ENCODE measurements at places on chromosomes 13 and 19. TPM values are rescaled to one million over a fixed set of nuclear protein-coding genes. Genes with fewer than 3 reads are reported as not detected.

Gene PNMA8B
- 0.04 TPM for total RNA-seq

GRCh38 chr13:47008318-47008717, 111.5 kb upstream of the HTR2A start:
- H3K4me1 ChIP-seq, result no peaks in the 10 kb centered on the region
- no peaks in the 10 kb centered on the region for H3K27me3 ChIP-seq
- no peak for DNase-seq
- no peak overlapping the region for H3K4me3 ChIP-seq

DNA sequence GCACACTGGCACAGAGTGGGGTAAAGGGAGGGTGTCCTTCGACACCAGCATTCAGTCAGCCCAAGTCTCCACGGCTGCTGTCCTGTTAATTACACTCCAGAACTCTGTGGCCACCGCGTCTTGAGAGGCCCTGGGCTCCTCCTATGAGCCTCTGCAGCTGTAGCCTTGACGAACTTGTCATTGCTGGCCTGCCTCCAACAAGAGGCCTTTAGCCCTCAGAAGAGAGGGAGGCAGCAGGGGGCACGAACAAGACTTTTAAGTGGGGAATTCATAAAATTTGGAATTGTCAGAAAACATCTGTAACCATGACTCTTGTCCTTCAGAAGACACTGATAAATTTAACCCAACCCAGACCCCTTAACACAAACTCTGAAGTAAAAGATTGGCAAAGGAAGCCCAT, 241.9 kb downstream of the UQCRFS1 start:
- no peak overlapping the region for H3K4me3 ChIP-seq
- no peaks in the 10 kb centered on the region for H3K4me1 ChIP-seq
- peaks cover 11% of the 10 kb centered on the region for H3K27me3 ChIP-seq
- no peaks in the 10 kb centered on the region for H3K36me3 ChIP-seq
- no peak overlapping the region for H3K27ac ChIP-seq
- DNase-seq, result no peak

DNA sequence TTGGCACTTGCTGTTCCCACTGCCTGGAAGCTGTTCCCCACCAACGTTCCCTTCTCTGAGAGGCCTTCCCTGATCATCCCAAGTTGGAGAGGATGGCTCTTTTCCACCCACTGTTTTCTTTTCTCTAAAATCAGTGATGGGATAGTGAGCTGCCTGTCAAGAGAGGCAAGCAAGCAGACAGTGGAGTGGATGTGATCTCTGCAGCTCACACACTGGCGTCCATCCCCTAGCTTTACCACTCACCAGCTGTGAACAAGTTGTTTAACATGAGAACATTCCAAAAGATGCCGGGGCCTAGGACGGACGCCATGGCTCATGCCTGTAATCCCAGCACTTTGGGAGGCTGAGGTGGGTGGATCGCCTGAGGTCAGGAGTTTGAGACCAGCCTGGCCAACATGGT, 28.0 kb upstream of the SEMA6B start:
- no peak overlapping the region for H3K27ac ChIP-seq
- no peak overlapping the region for H3K4me3 ChIP-seq
- no peaks in the 10 kb centered on the region for H3K36me3 ChIP-seq
- H3K27me3 ChIP-seq, result no peaks in the 10 kb centered on the region
- peaks cover 26% of the 10 kb centered on the region for H3K4me1 ChIP-seq

GRCh38 chr19:15037586-15037985, 11.7 kb upstream of the CASP14 start:
- H3K27ac ChIP-seq, result no peak overlapping the region
- H3K36me3 ChIP-seq, result no peaks in the 10 kb centered on the region
- no peak for DNase-seq
- H3K4me3 ChIP-seq, result no peak overlapping the region
- H3K4me1 ChIP-seq, result no peaks in the 10 kb centered on the region
- peaks cover 8% of the 10 kb centered on the region for H3K27me3 ChIP-seq

Gene CYP4F3
- total RNA-seq, result not detected

DNA sequence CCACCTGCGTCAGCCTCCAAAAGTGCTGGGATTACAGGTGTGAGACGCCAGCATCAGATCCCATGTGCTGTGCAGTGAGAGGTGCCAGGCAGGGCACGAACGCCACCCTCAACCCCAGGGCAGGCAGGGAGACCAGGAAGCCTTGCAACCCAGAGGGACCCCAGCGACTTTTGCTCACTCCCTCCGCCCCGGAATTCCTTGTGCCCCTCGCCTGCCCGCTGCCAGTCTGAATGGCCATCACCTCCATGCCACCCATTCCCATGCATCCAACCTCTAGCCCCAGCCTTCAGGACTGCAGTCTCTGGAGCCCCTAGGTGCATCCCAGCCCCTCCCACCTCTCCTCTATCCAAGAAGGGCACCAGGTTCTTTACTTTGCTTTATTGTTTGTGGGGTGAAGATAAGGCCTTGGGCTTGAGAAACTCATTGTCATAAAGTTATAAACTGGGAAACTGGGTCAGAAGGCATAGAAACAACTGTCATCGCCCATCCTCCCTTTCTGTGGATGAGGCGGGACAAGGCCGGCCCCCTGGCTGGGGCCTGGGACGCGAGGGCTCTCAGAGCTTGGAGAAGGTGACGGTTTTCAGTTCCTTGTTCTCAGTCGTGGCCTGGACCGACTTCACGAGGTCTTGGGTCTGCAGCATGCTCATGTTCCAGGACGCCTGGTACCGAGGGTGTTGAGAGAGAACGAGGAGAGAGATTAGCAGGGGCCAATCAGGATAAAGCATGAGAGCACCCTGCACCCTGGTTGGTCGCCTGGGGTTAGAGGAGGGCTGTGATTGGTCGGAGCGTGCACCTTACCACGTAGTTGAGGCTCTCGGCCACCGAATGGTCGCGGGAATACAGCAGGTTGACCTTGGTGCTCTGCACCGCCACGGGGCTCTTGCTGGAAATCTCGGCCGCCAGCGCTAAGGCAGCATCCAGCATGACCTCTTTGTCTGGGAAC, 2.6 kb upstream of the LGALS4 start:
- peaks cover 13% of the 10 kb centered on the region for H3K36me3 ChIP-seq
- no peaks in the 10 kb centered on the region for H3K27me3 ChIP-seq
- no peak overlapping the region for H3K27ac ChIP-seq
- H3K4me1 ChIP-seq, result no peaks in the 10 kb centered on the region
- DNase-seq, result no peak

DNA sequence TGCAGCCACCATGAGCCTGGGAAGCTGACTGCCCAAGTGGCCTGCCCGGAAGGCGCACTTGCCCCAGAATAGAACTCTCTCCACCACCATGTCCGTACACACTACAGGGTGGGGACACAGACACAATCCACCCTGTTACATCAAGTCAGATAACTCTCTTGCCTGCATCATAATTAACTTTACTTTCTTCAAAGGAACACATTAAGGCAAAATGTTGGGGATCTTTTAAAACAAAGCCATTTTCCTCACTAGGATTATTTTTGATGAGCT, 23.3 kb upstream of the VSTM2B start:
- H3K27me3 ChIP-seq, result peaks cover 18% of the 10 kb centered on the region
- H3K4me1 ChIP-seq, result peaks cover 4% of the 10 kb centered on the region
- no peak for DNase-seq
- no peak overlapping the region for H3K27ac ChIP-seq
- H3K36me3 ChIP-seq, result no peaks in the 10 kb centered on the region
- H3K4me3 ChIP-seq, result no peak overlapping the region

Gene GTF2F2
- 25.0 TPM for total RNA-seq

Gene TEX101
- not detected for total RNA-seq

GRCh38 chr13:87331178-87331577, 340.0 kb upstream of the SLITRK5 start:
- no peaks in the 10 kb centered on the region for H3K27me3 ChIP-seq
- DNase-seq, result no peak
- H3K36me3 ChIP-seq, result no peaks in the 10 kb centered on the region

DNA sequence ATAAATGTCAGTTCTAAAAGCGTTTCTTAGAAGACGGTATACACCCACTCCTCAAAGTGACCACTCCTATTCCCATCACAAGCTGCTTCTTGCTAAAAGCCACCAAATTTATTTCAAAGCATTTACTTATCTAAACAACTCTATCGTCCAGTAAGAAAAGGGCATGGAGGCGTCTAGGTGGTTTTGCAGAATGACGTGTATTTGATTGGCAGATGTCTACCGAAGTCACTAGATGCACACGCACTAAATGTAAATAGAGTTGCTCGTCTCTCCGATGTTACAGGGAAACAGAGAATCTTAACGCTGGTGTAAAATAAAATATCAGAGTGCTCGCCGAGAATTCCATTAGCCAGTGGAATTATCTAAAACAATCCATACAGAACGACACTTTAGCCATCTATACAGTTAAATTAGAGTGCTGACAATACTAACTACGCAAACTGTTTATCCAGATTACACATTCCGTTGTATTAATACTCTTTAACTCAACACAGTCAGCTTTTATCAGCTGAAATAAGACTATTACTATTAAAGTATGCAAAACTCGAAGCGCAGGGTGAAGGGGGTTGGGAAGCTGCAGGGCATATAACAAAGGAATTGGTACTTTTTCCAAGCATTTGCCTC, 1.9 kb downstream of the KLF12 start:
- no peaks in the 10 kb centered on the region for H3K36me3 ChIP-seq
- no peaks in the 10 kb centered on the region for H3K27me3 ChIP-seq
- peaks cover 13% of the 10 kb centered on the region for H3K4me1 ChIP-seq

DNA sequence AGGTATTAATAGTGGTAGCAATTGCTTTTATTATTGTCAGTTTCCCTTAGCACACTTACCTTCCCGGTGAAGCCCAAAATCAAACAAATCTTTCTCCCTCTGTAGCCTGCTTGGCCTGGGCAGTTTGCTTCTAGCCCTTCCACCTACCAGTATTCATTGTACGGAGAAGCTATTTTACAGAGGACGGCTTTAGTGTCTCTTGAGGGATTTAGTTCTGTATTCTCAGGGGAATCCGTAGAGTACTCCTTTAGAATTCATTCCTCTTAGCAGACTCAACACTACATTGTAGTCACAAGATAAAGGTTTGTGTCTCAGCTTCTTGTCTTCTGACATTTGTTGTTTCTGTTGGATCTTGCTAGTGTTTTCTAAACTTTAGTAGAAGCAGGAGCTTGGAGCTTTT, 24.1 kb upstream of the WTIP start:
- no peak for DNase-seq
- H3K4me3 ChIP-seq, result no peak overlapping the region
- H3K4me1 ChIP-seq, result peaks cover 13% of the 10 kb centered on the region

GRCh38 chr19:49590971-49591730, at the start of gene PRR12:
PRR12 (plus strand) TSS chr19:49591182; CDS start chr19:49591655, 473 bp downstream.
- no peaks in the 10 kb centered on the region for H3K27me3 ChIP-seq
- DNase-seq, result peak; percentile 71
- peaks cover 17% of the 10 kb centered on the region for H3K36me3 ChIP-seq
- H3K4me1 ChIP-seq, result no peaks in the 10 kb centered on the region

DNA sequence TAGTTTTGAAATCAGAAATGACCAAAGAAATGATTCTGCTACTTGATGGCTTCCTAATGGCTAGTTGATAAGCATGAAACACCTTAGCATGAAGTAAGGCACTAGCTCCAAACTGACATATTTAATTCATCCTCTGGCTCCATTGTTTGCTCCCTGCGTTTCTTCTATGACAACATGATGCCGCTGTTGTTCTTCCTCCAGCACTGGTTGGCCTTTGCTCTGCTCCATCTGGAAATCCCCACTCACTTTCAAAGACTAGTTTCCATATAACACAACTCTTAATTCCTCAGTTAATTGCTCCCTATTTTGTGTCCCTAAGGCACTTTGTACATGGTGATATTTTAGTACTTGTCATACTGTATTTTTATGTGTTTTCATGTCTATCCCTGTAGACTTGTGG, 151.6 kb downstream of the GPC6 start:
- H3K4me1 ChIP-seq, result no peaks in the 10 kb centered on the region
- H3K4me3 ChIP-seq, result no peak overlapping the region

- H3K4me1 ChIP-seq, result no peaks in the 10 kb centered on the region
- no peaks in the 10 kb centered on the region for H3K36me3 ChIP-seq
- DNase-seq, result no peak
- peaks cover 12% of the 10 kb centered on the region for H3K27me3 ChIP-seq
- no peak overlapping the region for H3K4me3 ChIP-seq
- no peak overlapping the region for H3K27ac ChIP-seq
Observed at GRCh38 chr19:16033721-16034120, 42.6 kb upstream of the TPM4 start.

- peak; percentile 96 for DNase-seq
- H3K4me3 ChIP-seq, result no peak overlapping the region
- no peaks in the 10 kb centered on the region for H3K27me3 ChIP-seq
- peak overlapping the region; percentile 30 for H3K27ac ChIP-seq
Observed at GRCh38 chr19:15288146-15288963, 44.0 kb downstream of the BRD4 start.

GRCh38 chr19:33556261-33556660, 34.7 kb upstream of the PEPD start:
- H3K4me1 ChIP-seq, result no peaks in the 10 kb centered on the region
- no peak for DNase-seq
- peaks cover 8% of the 10 kb centered on the region for H3K27me3 ChIP-seq
- no peaks in the 10 kb centered on the region for H3K36me3 ChIP-seq
- H3K4me3 ChIP-seq, result no peak overlapping the region

GRCh38 chr19:10640361-10640760, 13.8 kb upstream of the ILF3 start:
- DNase-seq, result no peak
- H3K27me3 ChIP-seq, result no peaks in the 10 kb centered on the region
- H3K4me1 ChIP-seq, result peaks cover 24% of the 10 kb centered on the region
- H3K27ac ChIP-seq, result no peak overlapping the region
- peaks cover 59% of the 10 kb centered on the region for H3K36me3 ChIP-seq
- H3K4me3 ChIP-seq, result no peak overlapping the region

Gene IL11
- total RNA-seq, result 16.7 TPM

DNA sequence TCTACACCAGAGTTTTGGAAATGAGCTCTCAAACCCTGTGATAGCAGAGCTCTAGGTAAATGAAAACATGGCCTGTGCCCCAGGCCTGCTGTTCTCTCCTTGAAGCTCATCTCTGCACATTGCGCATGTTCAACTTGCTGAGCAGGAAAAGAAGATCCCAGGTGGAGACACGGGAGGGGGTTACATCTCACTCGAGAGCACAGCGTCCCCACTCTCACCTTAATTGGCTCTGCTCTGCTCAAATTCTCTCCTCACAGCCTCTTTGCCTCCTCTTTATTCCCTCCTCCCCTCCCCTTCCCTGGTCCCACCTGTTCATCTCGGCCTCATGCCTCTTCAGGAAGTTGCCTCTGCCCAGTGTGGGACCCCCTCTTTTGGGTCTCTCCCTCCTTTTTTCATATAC, 44.7 kb downstream of the RGCC start:
- H3K36me3 ChIP-seq, result no peaks in the 10 kb centered on the region
- H3K27me3 ChIP-seq, result no peaks in the 10 kb centered on the region
- no peak overlapping the region for H3K27ac ChIP-seq
- DNase-seq, result peak; percentile 40

DNA sequence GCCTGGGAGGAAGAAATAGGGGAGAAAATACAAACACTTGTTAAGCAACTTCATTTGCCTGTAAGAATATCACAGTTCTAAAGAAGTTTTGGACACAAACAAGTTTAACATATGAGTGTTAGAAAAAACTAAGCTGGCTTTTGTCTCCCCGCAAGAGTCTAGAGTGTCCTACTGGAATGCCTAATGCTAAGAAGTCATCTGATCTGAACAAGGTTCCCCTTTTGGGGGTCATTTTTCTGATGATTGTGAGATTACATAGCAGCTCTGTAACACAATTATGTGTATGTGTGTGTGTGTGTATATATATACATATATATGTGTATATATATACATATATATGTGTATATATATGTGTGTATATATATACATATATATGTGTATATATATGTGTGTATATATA, 12.7 kb downstream of the DNMT1 start:
- no peak overlapping the region for H3K27ac ChIP-seq
- DNase-seq, result no peak
- H3K27me3 ChIP-seq, result no peaks in the 10 kb centered on the region
- H3K4me3 ChIP-seq, result no peak overlapping the region
- no peaks in the 10 kb centered on the region for H3K4me1 ChIP-seq
- H3K36me3 ChIP-seq, result peaks cover 39% of the 10 kb centered on the region

Measured in SJCRH30 (cell line).